ENCODE measurements at places on chromosomes 6 and 20.

DNA sequence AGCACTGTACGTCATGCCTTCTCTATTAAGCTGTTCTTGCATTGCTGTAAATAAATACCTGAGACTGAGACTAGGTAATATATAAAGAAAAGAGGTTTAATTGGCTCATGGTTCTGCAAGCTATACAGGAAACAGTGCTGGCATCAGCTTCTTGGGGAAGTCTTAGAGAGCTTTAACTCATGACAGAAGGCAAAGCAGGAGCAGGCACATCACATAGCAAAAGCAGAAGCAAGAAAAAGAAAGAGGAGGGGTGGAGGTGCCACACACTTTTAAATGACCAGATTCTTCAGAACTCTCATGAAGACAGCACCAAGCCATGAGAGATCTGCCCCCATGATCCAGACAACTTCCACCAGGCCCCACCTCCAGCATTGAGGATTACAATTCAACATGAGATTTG, 30.1 kb downstream of the CYB5R4 start:
- DNase-seq: no peak

DNA sequence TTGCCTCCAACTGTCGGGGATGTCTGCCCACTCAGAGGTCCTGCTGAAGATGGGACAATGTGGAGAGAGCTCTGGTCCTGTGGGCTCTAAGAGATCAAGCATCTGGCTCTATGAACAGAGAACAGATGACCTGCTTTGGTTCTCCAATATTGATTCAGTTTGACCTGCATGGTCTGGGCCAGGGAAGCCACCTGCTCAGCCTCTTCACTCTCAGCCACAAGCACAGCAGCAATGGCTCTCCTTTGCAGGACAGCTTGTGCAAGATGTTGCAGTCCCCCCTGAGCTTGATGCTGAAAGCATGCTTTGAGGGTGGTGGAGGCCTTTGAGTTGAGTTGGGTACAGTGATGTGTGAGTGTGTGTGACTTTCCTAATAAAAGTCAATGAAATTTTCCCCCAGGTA, 18.6 kb upstream of the MCM3 start:
- DNase-seq: no peak

- peak; percentile 41 for DNase-seq
Measured at GRCh38 chr20:64079273-64080012, at the start of gene RGS19. Gene RGS19, minus strand, starts transcription at chr20:64079518. Its CDS starts 2,632 bp downstream, at chr20:64076886.

- no peak for DNase-seq
Measured at GRCh38 chr6:41728073-41728936, 7.1 kb downstream of the TFEB start.
